ENCODE measurements at places on chromosomes 4 and X. TPM values are rescaled to one million over a fixed set of nuclear protein-coding genes. Genes with fewer than 3 reads are reported as not detected.

- no peak overlapping the region for H3K4me3 ChIP-seq
- no peaks in the 10 kb centered on the region for H3K36me3 ChIP-seq
- H3K4me1 ChIP-seq, result no peaks in the 10 kb centered on the region
Measured at GRCh38 chr4:16516796-16517439, 290.6 kb upstream of the TAPT1 start.

DNA sequence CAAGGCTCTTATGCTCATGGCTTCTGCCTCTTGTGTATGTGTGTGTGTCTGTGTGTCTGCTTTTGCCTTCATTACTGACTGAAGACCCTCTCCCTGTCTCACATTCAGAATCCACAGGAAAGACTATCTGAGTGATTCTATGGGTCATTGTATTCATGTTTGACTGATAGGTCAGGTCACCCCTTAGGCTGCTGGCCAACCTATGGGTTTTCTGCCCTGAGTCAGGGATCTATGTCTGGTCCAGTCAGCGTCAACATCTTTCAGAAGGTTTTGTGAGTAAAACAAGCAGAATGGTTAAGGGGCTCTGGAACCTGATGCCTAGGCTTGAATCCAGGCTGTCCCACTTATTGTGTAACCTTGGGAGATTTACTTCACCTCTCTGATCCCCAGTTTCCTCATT lies 30.5 kb downstream of the NHSL2 start:
- no peaks in the 10 kb centered on the region for H3K4me1 ChIP-seq
- H3K36me3 ChIP-seq, result no peaks in the 10 kb centered on the region
- no peak overlapping the region for H3K4me3 ChIP-seq

GRCh38 chrX:15269618-15270521 lies at the start of gene ASB9:
Gene ASB9, minus strand, starts transcription at chrX:15270083. Its CDS starts 209 bp downstream, at chrX:15269874.
- H3K4me1 ChIP-seq, result no peaks in the 10 kb centered on the region
- no peaks in the 10 kb centered on the region for H3K27me3 ChIP-seq
- no peak within 1 kb of the TSS for H3K4me3 ChIP-seq
- H3K27ac ChIP-seq, result peak within 1 kb of the TSS; percentile 62

The CENPE gene
- total RNA-seq, result 0.33 TPM

The NXF2B gene
- total RNA-seq, result not detected

The RBMX2 gene
- 7.0 TPM for total RNA-seq
